Mesothelial cell of epicardium (in vitro differentiated cells): ENCODE measurements at places on chromosomes 11 and 22. TPM values are rescaled to one million over a fixed set of nuclear protein-coding genes. Genes with fewer than 3 reads are reported as not detected.

DNA sequence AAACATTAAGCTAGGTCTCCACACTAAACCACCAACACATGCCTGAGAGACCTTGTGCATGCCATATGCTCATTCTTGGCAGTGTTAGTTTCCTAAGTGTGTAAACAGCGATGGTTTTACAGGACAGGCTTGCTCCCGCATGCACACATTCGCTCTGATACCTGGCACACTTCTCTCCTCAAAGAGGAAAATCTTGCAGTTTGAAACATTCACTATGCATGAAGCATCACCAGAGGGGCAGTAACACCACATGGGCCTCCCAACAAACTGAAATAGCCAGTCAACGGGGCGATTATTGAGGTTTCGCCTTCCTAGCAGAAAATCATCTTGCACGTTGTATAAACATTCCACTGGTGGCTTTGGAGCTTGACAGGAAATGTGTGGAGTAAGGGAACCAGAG is 52.6 kb downstream of the ABTB2 start:
- H3K27ac ChIP-seq = no peak overlapping the region
- no peak for DNase-seq
- H3K4me3 ChIP-seq = no peak overlapping the region
- H3K36me3 ChIP-seq = no peaks in the 10 kb centered on the region
- peaks cover 23% of the 10 kb centered on the region for H3K4me1 ChIP-seq

GRCh38 chr11:6241316-6241715 is 2.4 kb downstream of the CNGA4 start:
- no peaks in the 10 kb centered on the region for H3K36me3 ChIP-seq
- H3K4me1 ChIP-seq = peaks cover 2% of the 10 kb centered on the region
- no peak for DNase-seq
- H3K4me3 ChIP-seq = no peak overlapping the region
- H3K27me3 ChIP-seq = peaks cover 3% of the 10 kb centered on the region
- no peak overlapping the region for H3K27ac ChIP-seq

- no peak for DNase-seq
- H3K27me3 ChIP-seq = no peaks in the 10 kb centered on the region
- H3K4me1 ChIP-seq = peaks cover 3% of the 10 kb centered on the region
- peaks cover 8% of the 10 kb centered on the region for H3K36me3 ChIP-seq
These were observed 31.3 kb upstream of the TXNRD2 start for GRCh38 chr22:19972652-19973550.

GRCh38 chr11:120125024-120125423 is 12.9 kb downstream of the TRIM29 start:
- H3K27me3 ChIP-seq = peaks cover 35% of the 10 kb centered on the region
- H3K4me1 ChIP-seq = peaks cover 22% of the 10 kb centered on the region
- no peak overlapping the region for H3K4me3 ChIP-seq

DNA sequence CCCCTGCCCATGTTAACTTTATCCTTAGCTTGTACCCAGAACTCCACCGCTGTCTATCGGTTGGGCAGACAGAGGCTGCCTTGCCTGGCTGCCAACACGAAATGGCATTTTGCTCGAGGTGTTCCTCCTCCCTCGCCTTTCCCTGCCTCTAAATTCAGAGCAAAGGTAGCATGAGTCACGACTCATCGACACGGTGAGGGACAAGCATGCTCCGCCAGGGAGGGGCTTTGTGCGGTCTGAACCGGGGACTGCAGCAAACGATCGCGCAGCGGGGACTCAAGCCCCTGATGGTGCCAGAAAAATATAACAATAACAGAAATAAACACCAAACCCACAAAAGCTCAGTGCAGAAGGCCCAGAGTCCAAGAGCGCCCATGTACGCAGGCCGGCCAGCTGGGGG is 52.3 kb downstream of the RTL6 start:
- peaks cover 5% of the 10 kb centered on the region for H3K27me3 ChIP-seq
- H3K4me1 ChIP-seq = peaks cover 11% of the 10 kb centered on the region
- no peak overlapping the region for H3K4me3 ChIP-seq
- peaks cover 3% of the 10 kb centered on the region for H3K36me3 ChIP-seq
- DNase-seq = no peak
- no peak overlapping the region for H3K27ac ChIP-seq

DNA sequence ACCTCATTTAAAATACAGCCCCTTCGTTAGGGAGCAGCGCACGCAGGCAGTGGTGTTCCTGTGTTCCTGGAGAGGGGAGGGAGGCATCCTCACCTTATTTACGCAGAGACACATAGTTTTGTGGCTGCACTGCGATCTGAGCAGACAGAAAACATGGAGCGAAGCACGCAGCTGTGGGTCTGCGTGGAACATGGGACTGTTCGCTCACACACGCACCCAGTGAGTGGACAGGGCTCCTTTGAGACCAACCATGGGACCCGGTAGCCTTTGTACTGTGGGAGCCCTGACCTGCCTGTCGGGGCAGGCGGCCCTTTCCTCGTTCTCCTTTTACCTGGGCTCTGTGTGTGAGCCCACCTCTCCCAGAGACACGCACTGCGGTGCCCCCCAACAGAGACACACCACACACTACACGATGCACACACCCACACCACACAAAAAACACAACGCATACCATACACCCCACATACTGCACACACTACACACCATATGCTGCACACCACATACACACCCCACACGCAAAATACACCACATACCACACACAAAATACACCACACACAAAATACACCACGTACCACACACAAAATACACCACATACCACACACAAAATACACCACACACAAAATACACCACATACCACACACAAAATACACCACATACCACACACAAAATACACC is 1245.7 kb downstream of the BRD1 start:
- peaks cover 39% of the 10 kb centered on the region for H3K27me3 ChIP-seq
- DNase-seq = no peak
- H3K36me3 ChIP-seq = no peaks in the 10 kb centered on the region
- H3K4me1 ChIP-seq = no peaks in the 10 kb centered on the region
- H3K27ac ChIP-seq = no peak overlapping the region
- no peak overlapping the region for H3K4me3 ChIP-seq

DNA sequence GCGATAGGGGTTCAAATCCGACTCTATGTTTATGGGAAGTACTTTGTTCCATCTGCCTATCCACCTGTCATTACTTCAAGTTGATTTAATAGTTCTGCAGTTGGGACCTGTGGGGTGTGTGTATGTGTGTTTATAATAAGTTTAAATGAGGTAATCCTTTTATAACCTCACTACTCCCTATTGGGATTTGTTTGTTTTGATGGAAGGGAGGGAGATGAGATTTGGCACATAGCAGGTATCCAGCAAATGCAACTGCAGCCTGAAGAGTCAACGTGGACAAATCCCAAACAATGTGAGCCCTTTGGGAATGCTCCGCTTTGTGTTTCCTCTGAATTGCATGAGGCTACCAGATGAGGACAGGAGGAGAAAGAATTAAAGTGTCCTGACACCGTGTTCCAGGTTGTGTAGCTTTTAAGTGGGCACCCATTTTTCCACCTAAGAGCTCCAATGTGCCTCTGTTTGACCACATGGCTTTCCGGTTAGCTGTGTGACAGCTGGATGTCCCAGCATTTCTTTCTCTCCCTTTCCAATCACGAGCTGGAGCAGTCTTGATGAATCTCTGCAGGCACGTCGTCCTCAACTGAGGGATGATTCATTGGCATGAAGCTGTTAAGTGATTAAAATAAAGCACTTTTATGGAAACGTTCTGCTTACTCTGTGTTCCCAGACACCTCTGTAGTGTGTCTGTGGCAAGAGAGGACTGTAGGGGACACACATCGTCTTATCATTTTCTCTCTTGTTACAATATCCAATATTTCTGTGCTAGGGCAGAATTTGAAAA is 610.7 kb downstream of the NTM start:
- H3K36me3 ChIP-seq = no peaks in the 10 kb centered on the region
- no peak overlapping the region for H3K27ac ChIP-seq
- DNase-seq = no peak
- peaks cover 14% of the 10 kb centered on the region for H3K4me1 ChIP-seq

- no peak overlapping the region for H3K27ac ChIP-seq
- H3K4me1 ChIP-seq = no peaks in the 10 kb centered on the region
- H3K4me3 ChIP-seq = no peak overlapping the region
These were observed 161.5 kb downstream of the CACNA1I start for GRCh38 chr22:39731881-39732555.

DNA sequence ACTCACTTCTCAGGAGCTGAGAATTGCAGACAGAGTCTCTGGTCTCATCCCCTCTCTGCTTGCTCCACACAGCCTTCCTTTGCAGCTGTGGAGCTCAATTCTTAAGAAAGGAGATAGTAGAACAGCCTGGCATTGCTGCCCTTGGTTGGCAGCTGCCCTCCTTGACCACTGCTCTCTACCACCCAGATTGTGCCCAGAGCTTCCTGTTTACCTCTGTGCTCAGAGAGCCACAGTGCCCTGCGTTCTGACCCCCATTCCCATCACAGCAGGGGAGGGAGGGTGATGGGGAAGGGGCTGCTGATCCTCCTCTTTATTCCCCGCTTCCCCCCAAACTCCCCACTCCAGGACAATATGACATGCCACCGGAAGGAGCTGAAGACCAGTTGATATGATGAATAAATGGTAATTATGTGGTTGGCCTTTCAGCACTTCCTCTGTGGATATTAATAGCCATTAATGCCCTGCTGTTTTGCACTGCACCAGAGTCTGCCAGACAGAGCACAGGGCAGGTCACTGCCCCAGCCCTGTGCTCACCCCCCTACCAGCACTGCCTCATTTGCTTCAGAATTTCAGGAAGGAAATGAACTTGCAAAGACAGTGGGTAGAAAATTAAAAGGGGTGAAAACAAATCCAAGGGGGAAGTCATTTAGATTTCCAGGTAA is 426.8 kb upstream of the CADM1 start:
- H3K4me3 ChIP-seq = no peak overlapping the region
- no peak overlapping the region for H3K27ac ChIP-seq
- no peaks in the 10 kb centered on the region for H3K36me3 ChIP-seq
- no peaks in the 10 kb centered on the region for H3K4me1 ChIP-seq
- no peak for DNase-seq

The ASRGL1 gene
- total RNA-seq = 6.5 to 7.5 TPM (median 6.7 TPM) in 3 replicates

The KCNJ1 gene
- total RNA-seq = not detected in 3 replicates

The ELFN2 gene
- total RNA-seq = 4.1 to 4.2 TPM (median 4.1 TPM) in 3 replicates

The FAM227A gene
- total RNA-seq = 10.3 to 11.9 TPM (median 11.0 TPM) in 3 replicates

The SCGB1C1 gene
- total RNA-seq = not detected in 3 replicates
